Activated CD4-positive, alpha-beta T cell treated with anti-CD3 and anti-CD28 coated beads, Interleukin-2, amount 50 U/mL, for 24 hours (primary cell): ENCODE measurements at places on chromosomes 4 and X.

GRCh38 chr4:81635739-81636138 is 164.0 kb upstream of the RASGEF1B start:
- no peak for DNase-seq

DNA sequence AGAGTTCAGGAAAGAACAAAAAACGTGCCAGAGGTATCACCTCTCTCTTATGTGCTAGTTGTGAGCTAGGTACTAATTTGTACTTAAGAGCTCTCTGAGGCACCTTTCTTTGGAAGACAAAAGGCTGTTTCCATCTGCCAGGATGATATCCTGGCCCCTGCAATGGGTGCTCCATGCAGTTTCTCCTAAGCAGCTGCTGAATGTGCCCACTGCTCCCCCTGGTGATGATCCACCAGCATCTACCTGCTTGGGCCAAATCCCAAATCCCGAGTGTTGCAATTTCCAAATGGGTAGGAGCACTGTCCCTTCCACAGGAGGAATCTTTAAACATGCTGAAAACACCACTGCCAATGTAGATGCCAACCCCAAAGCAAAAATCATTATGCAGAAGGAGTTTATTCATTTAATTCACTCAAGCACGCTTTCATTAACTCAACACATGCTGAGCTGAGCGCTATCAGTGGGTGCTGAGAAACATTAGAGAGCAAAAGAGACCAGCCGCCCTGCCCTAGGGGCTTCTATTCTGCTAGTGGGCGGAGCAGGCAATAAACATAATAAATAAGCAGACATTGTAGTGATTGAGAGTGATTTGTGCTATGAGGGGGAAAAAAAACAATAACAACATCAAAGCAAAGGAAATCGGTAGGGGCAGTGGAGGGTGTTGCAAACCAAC is 69.6 kb upstream of the C4orf50 start:
- no peak for DNase-seq

DNA sequence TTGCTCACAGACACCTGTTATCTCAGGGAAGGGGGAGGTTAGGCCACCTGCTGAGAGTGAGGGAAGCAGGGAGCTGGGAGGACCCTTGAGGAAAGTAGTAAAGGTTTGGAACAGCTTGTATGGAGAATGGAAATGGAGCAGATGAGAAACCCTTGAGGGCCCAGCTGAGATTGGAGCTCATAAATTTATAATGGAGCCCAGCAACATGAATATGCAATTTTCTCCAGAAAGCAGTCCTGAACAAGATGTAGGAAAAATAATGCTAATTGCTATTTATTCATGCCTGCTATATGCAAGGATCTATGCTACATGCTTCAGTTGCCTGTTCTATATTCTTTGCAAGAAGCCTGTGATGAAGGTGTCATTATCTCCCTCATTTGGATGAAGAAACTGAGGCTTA is 67.5 kb upstream of the LEF1 start:
- DNase-seq: no peak

DNA sequence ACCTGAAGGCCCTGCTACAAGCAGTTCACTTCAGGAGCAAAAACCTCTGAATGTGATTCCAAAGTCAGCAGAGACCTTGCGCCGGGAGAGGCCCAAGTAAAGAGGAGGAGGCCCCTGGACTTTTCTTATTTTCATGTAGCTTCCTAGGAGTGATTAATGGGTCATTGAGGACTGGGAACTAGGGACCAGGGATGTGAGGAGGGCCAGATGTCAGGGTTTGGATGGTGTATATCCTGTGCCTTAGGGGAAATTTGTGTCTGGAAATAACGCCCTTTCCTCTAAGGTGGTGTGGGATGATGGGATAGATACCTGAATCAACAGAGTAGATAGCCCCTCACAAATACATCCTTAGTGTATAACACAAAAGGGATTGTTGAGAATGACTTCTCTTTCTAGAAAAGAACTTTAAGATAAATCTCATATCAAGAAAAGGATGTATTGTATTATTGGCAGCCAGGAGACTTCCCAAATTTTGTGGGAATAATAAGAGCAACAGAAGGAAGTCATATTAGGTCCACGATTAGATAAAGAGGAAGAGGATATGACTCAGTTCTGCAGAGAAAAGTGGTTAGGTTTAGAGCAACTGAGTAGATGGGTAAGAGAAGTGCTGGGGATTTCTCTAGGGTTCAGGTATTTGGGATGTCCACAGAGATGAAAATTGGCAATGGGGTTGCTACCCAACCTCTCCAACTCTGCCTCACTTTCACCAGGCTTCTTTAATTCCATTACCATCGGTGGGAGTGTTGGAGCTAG is 1.1 kb downstream of the ITGB1BP2 start:
- DNase-seq: no peak

DNA sequence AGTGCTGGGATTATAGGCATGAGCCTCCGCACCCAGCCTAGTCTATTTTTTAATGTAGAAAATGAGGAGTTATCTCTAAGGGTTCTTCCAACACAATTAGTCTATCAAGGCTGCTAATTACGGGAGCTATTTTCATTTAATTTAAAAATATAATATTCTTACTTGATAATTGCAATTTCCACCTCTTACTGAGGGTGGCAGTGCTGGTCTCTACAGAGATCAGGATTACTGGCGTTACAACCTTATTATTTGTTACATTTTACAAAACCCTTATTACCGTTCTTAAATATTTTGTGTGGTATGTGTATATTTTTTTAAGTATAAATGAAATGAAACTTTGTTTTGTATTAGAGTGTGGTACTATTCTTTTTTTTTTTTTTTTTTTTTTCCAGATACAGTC is 17.6 kb upstream of the GK start:
- DNase-seq: no peak

DNA sequence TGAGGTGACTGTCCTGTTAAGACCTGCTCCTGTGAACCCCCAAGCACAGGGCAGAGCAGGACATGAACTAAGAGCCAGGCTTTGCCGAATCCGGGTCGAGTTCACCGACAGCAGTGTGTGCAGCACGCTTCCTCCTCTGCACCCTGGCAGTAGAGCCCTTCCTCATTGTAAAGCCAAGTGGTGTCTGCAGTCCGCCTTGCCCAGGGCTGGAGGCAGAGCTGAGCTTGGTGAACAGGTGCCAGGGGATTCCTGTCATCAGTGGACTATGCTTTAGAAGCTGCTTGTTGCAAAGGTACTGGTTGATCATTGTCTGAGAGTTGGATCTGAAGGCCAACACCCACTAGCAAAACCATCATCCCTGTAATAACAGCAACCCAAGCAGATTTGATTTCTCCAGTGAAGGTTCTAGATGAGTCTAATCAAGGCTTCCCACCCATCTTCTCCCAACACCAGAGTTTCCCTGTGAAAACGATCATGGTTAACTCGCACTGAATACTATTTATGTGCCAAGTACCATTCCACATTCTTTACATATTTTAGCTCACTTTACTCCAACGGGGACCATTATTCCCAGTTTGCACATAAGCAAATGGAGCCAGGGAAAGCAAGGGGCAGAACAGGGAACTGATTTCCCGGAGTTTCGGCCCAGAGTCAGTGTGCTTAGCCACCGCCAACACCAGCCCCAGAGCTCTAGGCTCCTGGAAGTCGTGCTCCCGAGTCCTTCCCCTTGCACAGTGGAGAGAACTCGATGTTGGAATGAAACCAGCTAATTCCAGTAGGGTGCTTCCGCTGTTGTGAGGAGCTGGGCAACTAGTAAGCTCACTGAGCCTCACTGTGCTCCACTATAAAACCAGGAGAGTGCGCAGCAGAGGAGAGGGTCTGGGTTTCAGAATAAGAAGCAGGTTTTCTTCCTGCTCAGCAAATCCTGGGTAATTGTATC is 1.4 kb upstream of the SLC34A2 start:
- DNase-seq: no peak
